ENCODE measurements at places on chromosomes 4 and X.

DNA sequence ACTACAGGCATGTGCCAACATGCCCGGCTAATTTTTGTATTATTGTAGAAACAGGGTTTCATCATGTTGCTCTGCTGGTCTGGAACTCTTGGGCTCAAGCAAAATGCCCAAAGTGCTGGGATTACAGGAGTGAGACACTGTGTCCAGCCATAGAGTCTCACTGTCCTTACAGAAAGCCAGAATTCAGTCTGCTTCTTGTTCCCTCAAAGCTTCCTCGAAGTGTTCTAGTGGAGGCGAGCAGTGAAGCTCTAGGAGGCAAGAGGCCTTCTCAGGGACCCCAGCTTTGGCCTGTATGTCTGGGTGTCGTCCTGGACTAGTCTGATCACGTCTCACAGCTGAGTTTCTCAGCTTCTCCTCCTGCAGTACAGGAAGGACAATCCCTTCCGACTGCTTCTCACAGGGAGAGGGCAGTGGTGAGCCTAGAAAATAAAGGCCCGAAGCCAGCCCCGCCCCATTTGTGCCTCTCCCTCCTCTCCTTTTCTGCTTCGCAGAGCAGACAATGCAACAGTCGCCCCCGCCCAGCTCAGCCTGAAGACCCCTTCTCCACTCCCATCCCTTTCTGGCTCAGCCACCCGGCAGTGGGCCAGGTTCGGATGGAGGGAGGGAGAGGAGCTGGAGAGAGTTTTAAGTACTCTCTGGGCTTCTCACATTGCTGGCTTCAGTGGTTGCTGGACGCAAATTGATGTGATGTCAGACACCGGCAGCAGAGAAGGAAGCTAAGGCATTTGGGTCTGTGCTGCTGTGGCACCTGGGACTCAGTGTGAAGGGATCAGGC, 11.1 kb upstream of the FAM3A start:
- peak; percentile 80 for DNase-seq

DNA sequence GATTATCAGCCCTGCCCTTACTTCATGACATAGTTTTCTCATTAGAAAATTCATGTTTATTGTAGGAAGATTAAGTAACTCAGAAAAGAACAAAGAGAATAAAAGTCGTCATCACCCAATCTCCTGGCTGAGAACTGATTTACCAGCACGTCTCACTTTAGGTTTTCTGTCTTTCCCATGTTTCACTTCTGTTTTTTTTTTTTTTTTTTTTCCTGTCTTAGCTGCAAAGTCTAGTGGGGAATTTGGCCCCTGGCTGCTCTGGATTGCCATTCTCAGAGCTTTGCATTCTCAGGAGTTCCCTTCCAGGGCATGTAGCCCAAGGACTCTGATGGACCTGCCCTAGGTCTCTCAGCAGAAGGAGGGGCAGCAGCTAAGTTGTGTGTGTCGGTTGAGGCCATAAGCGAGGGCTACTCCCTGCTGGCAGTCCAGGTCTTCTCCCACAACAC, 57.8 kb downstream of the TMEM131L start:
- no peak for DNase-seq

DNA sequence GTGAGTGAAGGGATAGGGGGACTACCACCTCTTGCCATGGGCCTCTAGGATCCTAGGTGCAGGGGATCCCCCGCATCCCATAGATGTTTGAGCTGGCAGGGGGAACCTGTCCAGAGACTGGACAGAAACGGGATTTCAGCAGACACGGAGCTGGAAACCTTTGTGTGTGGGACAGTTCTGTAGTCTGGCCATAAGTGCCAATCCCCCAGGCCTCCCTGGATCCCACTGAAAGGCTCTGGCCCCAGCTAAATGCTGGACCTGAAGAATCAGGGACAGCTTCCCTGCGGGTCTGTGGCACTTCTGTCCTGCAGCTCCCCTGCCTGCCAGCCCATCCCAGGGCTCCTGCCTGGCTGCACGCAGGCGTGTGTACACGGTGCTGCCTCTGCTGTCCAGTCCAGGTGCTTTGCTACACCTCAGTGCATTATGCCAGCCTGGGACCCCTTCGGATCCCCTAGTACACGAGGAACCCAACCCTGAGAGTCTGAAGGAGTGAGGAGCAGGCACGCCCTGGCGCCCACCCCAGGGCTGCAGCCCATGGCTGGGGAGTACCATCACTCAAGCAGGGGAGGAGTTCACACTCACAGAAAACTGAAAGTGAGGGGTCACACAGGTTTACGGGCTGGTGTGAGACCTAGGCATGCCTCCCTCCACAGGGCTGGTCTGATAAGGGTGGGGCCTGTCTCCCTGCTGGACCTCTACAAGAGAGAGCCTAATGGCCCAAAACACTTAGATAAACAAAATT, 703.0 kb downstream of the ARAP2 start:
- DNase-seq, result no peak

- no peak for DNase-seq
Measured at GRCh38 chr4:148574502-148574901, 132.3 kb upstream of the NR3C2 start.

GRCh38 chr4:16264798-16265197, 38.5 kb upstream of the TAPT1 start:
- no peak for DNase-seq

DNA sequence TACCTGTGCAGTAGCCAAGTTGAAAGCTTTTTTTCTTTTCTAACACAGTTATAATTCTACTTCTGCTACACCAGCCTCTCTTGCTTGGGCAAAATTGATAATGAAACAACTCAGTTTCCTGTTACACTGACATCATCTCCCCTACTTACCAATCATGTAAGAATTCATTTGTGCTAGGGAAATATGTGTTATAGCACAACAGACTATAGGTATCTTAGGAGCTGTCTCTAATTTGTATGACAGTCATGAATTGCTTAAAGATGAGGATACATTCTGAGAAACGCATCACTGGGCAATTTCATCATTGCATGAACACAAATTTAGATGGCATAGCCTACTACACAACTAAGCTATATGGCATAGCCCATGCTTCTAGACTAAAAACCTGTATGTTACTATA, 246.3 kb upstream of the ANKRD50 start:
- DNase-seq, result no peak
